ENCODE measurements at places on chromosomes 4 and X.
A peak's percentile ranks its signal among the peaks of the same experiment; 100 is the strongest.

DNA sequence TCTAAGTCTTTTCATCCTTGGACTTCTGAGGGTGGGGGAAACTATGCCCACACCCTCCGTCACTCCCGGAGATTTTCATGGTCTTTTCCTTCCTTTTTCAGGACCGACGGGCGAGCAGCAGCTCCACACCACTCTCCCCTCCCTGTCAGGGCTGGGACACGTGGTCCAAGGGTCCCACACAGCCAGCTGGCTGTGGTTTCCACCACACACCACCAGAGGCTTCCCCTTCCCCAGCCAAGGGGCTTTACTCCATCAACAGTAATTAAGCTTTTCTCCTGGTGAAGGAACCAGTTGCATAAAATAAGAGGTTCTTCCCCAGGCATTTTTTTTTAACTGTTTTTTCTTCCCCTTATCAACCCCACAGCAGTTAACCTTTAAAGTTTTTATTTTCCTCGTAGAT is 453.9 kb downstream of the GPAT3 start:
- DNase-seq, result no peak

- DNase-seq, result no peak
Measured at GRCh38 chr4:106039796-106040195, 144.5 kb downstream of the NPNT start.

DNA sequence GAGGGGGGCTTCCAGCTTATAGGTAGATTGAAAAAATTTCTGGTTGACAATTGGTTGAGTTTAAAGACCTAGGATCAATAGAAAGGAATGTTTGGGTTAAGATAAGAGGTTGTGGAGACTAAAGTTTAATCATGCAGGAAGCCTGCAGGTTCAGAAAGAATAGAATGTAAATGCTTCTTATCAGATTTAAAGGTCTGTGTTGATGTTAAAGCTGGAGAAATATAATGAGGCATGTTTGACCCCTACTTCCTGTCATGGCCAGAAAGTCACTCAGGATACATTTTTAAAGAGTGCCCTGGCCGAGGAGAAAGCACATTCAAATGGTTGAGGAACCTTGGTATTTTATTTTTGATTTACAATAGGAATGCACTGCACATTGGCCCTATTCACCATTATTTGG is 3.9 kb upstream of the RRAGB start:
- DNase-seq, result no peak

DNA sequence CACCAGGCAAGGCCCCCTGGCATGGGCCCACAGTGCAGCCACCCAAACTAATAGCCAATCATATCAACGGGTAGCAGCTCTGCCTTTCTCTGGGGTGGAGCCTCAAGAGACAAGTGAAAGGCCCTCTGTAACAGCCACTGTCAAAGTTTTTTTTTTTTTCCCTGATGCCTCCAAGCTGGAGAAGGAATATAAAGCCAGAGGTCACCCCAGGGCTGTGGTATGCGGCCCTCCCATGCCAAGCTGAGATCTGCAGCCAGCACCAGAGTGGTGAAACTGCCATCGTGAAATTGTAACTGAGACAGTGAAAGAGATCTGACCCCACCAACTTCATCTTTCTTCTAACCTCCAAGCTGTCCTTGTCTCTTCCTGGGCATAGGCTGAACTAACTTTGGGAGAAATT is 407.0 kb downstream of the KLHL4 start:
- DNase-seq, result no peak

DNA sequence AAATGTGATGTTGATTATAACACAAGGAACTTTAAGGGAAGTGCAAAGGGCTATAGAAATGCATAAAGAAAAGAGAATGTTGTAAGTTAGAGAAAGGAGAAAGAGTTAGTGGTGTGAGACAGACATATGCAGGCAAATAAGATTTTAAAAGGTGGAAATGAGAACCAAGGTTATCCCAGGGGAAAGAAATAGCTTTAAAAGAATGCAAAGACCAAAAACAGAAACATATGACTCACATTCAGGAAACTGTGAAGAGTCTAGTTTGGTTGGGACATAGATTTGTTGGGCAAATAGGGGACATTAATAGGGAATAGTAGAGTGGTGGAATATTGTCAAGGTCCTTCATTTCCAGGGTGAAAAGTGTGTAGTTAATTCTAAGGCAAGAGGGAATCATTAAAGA is 52.4 kb downstream of the MAPK10 start:
- DNase-seq, result peak; percentile 7

- DNase-seq, result no peak
Measured at GRCh38 chrX:34584781-34585180, 72.3 kb downstream of the TMEM47 start.

DNA sequence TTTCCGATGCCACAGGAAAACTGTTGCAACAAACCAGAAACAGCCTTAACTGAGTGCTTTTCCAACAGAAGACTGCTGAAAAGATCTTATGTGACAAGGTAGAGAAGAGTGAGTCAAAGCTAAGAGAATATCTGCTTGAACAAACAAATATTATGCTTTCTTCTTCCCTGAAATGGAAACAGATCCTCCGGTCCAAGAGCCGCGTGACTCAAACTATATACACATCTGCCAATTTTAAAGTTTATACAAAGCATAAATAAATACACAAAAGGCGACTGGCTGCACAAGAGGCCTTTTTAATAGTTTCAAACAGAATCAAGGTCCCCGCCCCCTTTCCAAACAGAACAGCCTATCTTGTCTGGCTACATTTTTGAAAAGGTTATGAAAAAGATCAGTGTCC is 329.7 kb upstream of the F9 start:
- DNase-seq, result no peak

DNA sequence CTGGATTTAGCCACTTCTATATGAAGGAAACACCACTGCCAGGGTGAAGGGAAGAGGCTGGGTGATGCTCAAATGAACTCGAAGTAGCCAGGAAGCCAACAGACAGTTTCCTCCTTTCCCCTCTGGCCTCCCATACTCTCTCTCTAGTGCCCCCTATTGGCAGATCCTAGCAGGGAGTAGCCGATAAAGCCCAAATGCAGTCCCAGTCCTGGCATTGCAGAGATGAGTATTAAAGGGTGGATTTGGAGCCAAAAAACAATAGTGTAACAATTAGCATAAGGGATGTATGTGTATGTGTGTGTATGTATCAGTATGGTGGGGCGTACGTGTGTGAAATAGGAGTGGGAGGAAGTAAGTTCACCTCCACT is 213.8 kb upstream of the LDB2 start:
- peak; percentile 22 for DNase-seq

GRCh38 chr4:76301068-76301774 is 5.3 kb upstream of the STBD1 start:
- peak; percentile 76 for DNase-seq

DNA sequence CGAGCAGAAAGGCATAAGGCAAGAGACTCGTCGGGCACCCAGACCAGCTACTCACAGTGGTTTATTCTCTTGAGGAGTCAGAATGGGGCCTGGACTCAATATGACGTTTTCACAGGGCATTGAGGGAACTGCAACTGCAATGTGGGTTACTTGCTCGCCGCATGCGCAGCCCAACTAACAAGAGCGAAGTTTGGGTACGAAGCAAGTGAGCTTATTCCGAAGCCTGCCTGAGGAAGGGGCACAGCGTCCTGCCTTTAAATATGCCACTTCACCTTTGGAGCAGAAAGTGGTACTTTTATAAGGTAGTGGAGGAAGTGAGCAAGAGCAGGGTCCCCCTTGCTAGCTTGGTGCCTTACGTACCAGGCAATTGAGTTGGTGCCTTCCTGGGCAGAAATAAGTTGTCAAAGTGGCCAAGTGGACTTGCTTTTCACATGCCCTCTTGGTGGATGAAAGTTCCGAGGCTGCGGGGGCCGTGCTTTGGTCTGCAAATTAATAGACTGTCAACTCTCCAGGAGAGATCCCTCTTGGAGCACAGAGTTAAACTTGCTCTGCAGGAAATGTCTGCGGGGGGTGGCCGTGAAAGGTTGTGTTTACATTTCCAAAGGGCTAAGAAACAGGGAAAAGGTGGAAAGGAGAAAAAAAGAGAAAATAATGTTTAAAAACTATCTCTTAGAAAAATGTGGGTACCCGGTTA is 480.4 kb downstream of the TRIML1 start:
- no peak for DNase-seq

- no peak for DNase-seq
Measured at GRCh38 chr4:17647927-17648326, 33.5 kb downstream of the MED28 start.

DNA sequence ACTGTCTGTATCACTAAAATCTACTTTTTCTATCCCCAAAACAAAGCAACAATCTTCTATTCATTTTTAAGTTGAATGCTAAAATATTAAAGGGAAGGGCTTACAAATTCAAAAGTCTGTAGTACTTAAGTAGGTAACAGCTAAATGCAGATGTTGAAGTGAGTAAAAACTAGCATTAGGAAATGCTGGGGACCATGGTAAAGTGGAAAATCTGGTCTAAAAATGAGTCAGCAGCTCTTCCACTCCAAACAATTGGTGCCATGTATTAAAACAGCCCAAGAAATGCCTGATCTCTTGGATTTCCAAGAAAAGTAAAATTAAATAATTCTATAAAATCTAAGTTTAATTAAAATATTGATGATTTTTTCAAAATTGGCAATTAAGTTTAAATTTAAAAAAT is 73.3 kb upstream of the PPP3CA start:
- no peak for DNase-seq

DNA sequence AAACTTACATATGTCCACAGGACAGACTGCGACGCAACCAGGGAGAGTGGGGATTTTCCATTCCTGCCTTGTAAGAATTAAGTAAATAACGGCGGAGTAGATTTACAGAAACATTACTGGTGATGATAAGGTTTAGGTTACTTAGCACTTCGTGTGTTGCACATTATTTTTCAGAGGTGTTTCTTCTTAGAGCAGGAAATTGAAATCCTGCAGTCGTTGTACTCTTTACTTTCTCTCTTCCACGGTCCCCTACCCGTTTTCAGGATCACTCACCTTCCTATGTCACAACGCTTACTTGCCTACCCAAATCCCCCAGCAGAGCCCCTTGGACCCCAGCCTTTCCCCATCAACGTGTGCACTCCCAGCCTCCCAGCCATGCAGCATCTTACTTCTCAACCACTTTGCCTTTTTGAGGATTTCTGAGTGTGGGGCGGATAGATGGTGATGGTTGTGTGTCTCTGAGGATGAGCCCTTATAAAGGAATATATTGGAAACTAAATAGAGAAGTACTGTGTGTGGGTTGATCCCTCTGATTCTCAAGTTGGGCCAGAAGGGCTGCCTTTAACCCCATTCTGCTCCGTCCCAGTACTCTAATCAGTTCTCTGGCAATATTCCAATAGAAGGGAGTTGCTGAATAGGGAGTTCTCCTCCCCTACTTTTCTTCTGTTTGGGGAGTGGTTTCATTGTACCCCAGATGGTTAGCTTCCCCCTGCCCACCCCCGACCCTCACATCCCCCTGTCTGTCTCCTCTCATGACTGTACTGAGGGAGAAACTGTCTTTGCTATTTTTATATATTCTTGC is 1.6 kb downstream of the MID2 start:
- DNase-seq, result peak; percentile 1

DNA sequence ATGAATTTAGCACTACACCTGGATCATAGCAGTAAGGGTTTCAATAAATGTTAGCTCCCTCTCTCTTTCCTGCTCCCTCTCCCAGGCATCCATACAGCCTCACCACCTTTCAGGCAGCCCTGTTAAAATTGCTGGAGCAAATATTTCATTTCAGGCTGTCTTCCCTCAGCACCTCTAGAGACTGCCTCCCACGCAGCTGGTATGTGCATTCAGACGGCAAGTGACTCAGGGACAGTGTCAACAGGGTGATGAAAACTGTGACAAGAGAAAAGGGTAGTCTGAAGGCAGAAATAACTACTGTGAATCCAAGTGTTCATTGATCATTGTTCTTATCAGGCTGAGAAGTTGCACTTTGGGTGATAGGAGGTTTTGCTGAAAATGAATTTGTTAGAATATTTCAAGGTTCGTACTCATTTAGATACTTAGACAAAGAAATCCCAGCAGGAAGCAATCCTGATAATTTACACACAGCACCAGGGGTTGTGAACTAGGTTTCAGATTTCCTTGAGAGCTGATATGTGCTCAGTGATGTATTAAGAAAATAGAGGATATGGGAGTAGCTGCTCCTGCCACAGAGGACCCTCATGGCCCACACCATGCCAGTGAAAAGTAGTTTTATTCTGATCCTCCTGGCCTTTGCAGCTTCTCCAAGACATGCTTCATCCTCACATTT is 424.2 kb downstream of the FGF13 start:
- DNase-seq, result no peak

GRCh38 chrX:48573690-48574269 is 504 bp upstream of the RBM3 start:
- DNase-seq, result no peak

GRCh38 chrX:19243431-19243830 is 100.3 kb upstream of the PDHA1 start:
- no peak for DNase-seq

- DNase-seq, result no peak
Measured at GRCh38 chr4:146638333-146638785, 334 bp upstream of the POU4F2 start.

GRCh38 chrX:109934434-109934833 is 68.5 kb upstream of the TMEM164 start:
- peak; percentile 18 for DNase-seq

DNA sequence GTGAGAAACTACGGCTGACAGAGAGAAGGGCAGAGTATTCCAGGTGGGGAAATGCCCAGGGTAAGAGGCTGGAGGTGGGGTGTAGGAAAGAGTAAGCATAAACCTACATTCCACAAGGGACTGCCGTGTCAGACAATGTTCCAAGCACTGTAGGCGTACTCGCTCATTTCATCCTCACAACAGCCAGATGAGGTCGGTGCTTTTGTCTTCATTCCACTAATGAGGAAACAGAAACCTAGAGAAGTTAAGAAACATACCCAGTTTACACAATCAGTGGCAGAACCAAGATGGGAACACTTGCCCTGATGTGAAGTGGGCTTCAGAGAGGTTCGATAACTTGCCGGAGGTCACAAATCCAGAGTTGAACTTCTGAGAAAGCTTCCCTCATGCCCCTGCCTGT is 4.6 kb downstream of the SASH3 start:
- no peak for DNase-seq

- DNase-seq, result no peak
Measured at GRCh38 chrX:18889346-18890048, 94.4 kb downstream of the PHKA2 start.

- peak; percentile 83 for DNase-seq
Measured at GRCh38 chr4:6909113-6909969, at the start of gene TBC1D14. Gene TBC1D14 (plus strand): TSS chr4:6909826. CDS start chr4:6923390, 13,564 bp downstream.

- DNase-seq, result no peak
Measured at GRCh38 chrX:67524950-67525691, 18.7 kb upstream of the AR start.

DNA sequence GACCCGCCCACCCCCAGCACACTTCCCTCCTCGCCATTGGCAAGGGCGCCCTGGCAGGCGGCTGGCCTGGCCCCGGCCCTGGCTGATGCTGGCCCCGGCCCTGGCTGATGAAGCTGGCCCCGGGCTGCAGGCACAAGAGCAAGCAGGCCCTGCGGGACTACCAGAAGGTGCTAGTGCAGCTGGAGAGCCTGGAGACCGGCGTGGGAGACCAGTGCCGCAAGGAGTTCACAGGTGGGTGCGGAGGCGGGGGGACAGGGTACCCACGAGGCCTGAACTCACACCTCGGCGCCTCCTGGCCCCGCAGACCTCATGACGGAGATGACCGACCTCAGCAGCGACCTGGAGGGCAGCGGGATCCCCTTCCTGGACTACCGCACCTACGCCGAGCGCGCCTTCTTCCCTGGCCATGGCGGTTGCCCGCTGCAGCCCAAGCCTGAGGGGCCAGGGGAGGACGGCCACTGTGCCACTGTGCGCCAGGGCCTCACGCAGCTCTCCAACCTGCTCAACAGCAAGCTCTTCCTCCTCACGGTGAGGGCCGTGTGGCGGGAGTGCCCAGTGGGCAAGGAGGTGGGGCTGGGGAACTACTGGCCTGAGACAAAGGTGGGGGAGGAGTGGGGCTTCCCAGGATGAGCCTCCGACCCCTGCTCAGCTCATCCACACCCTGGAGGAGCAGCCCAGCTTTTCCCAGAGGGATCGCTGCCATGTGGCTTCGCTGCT is 6.1 kb upstream of the SRPK3 start:
- DNase-seq, result no peak
